ENCODE measurements at places on chromosomes 1 and 21.

GRCh38 chr1:154347961-154348360 is 22.6 kb downstream of the ATP8B2 start:
- no peak for DNase-seq

- peak; percentile 86 for DNase-seq
These were observed 9.6 kb upstream of the TNFRSF25 start for GRCh38 chr1:6475381-6476133.

GRCh38 chr1:155867766-155868165 is 8.4 kb downstream of the SYT11 start:
- no peak for DNase-seq

DNA sequence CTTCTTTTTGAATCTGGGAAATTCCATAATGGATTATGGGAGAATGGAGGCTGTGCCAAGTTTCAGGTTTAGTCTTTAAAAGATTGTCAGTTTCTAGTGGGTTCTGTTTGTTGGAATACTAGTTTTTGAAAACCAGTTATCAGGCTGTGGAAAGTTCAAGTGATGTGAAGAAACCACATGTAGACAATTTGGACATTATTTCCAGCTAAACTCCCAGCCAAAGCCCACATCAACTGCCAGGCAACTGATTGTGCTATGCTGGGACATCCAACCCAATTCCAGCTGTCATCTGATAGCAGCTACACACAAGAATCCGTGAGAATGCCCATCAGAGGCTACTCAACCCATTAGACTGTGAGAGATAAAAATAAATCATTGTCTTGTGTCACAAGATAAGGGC is 546.1 kb upstream of the ADAMTS5 start:
- DNase-seq = no peak

GRCh38 chr1:100597784-100598183 is 59.8 kb downstream of the GPR88 start:
- DNase-seq = no peak

GRCh38 chr1:160094291-160094625 is 4.2 kb downstream of the IGSF8 start:
- no peak for DNase-seq

DNA sequence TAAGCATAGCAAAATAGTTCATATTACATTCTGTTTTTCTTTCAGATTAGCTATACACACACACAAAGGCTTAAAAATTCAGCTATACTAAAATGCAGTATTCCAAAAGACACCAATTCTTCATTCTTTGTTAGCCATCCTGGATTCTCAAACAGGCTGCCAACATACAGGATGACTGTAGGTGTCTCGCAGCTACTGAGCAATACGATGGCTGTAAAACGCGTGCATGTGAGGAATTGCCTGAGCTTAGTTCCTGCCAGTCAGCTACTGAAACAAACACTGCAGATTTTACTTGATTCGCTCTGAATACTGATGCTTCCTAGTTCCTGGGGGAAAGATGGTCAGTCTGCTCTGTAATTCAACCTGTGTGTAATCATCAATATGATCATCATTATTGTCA is 24.7 kb upstream of the HMGN1 start:
- no peak for DNase-seq

- no peak for DNase-seq
These were observed 89.4 kb upstream of the PTBP2 start for GRCh38 chr1:96632045-96632664.

GRCh38 chr1:244634546-244634945 is 18.4 kb upstream of the DESI2 start:
- no peak for DNase-seq
